K562 (cell line): ENCODE measurements at places on chromosomes 11 and 22.
A peak's percentile ranks its signal among the peaks of the same experiment; 100 is the strongest.

DNA sequence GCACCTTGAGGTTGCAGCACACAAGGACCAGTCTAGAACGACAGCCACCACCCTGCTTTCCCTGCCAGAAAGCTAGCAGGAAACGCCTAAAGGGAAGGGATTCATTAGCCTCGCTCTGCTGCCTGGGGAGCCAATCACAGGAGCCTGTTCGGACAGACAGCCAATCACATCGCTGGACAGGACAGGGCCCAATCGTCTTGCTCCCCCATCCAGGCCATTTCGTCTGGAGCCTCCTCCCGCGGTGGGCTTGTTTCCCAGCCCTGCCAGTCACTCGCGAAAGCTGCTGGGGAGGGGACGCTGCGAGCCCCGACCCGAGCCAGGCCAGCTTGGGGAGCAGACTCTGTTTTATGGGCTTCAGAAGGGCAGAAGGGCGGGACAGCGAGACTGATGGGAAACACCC, 79.8 kb upstream of the NCAM1 start:
- peak; percentile 68 for DNase-seq

DNA sequence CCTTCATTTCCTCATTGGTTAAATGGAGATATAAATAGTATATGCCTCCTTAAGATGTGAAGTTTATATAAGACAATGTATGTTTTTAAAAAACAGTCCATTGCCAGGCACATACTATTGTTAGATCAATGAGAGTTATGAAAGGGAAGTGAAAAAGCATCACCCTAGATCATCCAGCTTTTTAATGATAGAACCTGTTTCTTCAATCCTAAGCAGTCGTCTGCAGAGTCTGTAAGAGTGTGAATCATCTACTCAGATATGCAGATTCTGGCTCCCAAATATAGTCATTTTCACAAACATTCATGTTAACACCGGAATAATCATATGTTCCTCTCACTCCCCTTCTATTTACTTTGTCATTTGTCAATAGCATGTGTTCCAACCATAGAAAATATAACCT, 65.3 kb upstream of the SLN start:
- no peak for DNase-seq

GRCh38 chr11:68199295-68199987, 13.7 kb downstream of the KMT5B start:
- no peak for DNase-seq

- DNase-seq, result no peak
These were observed 188.2 kb upstream of the ANO3 start for GRCh38 chr11:26143566-26144290.

- DNase-seq, result no peak
These were observed 282.1 kb downstream of the BRD1 start for GRCh38 chr22:49545606-49546005.

DNA sequence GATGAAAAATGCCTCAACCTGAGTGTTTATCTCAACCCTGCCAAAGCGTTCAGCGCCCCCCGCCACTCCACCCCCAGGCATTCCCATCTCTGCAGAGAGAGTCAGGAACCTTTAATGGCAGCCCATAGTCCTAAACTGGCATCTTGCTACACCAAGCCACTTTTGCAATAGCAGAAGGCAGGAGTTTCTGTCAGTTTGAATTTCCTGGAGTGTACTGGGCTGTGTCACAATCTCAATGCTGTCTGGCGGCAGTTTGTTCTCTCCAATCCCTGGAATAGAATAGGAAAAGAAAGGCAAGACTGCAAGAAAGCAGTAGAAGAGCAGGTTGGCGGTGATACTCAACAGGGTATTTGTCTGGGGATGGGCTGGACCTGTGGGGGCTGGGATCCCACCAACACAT, 32.9 kb upstream of the FLI1 start:
- DNase-seq, result no peak

- peak; percentile 16 for DNase-seq
These were observed 866 bp downstream of the MED17 start for GRCh38 chr11:93784935-93785360.

DNA sequence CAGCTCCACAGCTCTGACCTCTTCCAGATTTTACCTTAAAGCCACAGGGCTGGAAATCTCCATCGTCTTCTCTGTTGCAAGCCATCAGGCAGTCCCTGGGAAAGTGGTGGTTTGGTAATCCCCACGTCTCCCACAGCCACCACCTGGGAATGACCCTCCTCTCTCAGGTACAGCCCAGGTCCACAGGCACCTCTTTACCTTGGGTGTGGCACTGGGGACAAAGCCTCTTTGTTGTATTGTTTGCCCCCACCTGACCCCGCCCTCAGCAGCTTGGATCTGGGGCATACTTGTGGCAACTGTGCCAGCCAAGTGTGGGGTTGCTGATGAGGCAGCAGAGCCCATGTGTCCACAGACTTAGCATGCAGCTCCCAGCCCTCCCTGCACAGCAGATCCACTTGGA, 77.6 kb downstream of the LRRC32 start:
- DNase-seq, result peak; percentile 1

DNA sequence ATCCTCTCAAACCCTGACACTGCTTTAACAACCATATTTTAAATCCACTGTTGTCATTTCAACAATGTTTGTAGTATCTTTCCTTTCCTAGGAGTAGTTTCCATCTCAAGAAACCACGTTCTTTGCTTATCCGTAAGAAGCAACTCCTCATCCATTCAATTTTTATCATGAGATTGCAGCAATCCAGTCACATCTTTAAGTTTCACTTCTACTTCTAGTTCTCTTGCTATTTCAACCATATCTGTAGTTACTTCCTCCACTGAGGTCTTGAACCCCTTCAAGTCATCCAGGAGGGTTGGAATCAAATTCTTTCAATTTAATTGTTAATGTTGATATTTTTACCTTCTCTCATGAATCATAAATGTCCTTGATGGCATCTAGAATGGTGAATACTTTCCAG, 22.4 kb downstream of the CCDC82 start:
- no peak for DNase-seq

DNA sequence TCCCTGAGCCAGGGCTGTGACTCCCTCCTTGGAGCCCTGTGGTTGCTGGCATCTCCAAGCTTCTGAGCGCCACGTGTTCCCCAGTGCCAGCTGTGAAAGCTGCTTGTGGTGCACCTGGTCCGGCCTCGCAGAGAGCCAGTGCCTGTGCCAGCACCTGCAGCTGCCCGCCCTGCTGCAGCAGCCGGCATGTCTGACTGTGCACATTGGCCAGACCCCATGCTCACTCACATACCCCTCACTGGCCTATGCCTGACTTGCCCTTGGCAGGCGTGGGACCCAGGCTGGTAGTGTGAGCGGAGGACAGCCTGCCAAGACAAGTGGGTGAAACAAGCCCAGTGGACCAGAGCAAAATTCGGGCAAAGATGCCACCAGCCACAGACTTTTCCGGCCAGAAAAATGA, 9.8 kb downstream of the MRPL48 start:
- DNase-seq, result no peak

GRCh38 chr11:84541731-84542340, 1085.3 kb downstream of the DLG2 start:
- no peak for DNase-seq

DNA sequence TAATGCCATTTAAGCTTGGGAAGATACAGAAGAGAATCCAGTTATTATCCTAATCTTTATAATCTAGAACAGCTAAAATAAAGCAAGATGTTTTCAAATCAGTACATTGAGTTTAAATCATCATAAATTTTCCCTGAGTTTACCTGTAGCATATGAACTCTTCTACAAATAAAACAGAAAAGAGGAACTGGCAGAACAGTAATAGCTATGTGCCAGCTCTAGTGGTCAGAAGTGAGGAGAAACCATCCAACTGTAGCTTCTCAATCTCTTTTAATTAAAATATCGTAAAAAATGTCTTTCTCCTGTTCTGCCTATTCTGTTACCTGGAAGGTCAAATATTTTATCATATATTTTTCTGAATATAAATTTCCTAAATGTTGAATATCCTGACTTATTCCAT, 266.9 kb downstream of the SOX6 start:
- DNase-seq, result no peak

GRCh38 chr22:46148816-46149511, 1.4 kb upstream of the PPARA start:
- DNase-seq, result no peak

- no peak for DNase-seq
These were observed 21.9 kb upstream of the PPP2R1B start for GRCh38 chr11:111788051-111788450.

DNA sequence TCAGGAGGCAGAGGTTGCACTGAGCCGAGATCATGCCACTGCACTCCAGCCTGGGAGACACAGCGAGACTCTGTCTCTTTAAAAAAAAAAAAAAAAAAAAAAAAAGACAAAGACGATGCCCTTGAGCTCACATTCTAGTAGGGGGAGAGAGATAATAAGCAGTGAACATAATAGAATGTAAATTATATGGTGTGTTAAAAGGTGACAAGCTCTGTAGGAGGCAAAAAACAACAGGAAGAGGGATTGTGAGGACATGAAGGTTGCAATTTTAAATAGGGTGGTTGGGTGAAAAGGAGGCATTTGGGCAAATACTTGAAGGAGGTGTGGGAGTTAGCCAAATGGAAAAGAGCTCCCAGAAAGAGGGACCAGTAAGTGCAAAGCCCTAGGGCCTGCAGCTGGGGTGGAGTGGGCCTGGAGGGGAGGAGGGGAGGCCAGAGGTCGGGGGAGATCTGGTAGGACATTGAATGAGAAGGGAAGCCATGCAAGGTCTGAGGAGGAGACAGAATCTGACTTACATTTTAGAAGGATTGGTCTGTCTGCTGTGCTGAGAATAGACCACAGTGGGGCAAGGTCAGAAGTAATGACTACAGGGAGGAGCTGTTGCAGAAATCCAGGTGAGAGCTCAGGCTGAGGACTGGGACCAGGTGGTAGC, 26.6 kb downstream of the P2RY2 start:
- DNase-seq, result no peak

DNA sequence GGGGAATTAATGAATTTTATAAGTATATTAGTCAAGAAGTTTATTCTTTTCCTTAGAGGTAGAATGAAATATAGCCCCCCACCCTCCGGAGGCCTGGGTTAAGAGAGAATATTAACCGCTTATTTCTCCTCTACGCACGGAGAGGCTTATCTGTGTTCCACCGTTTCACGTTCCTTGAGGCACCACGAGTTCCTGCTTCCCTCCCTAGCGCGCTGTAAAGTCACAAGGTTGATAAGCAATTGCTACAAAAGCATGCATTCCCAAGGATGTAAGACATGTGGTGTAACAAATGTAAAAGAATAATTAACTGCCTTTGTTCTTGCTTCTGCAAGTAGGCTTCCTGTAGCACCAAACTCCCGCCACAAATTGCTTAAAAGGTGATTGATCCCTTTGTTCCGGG, 1.5 kb upstream of the ANKRD42 start:
- peak; percentile 48 for DNase-seq

DNA sequence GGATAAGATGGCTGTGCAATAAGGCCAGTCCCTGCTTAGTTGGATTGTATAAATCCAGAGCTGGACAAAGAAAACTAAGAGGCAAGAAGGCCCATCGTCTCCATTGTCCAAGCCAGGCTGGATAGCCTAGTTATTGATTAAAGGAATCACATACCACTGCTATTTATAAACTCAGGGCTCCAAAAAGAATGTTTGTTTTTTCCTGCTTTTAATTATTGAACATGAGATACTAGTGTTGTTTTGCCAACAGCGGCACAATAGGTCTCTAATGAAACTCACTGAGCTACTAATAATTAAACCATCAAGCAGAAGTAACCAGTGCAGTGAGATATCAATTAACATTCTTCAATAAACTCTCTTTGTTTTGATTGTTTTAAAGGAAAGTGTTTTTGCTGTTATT, 259.7 kb downstream of the INSC start:
- DNase-seq, result no peak

GRCh38 chr22:45992737-45993136, 15.8 kb upstream of the WNT7B start:
- DNase-seq, result no peak

DNA sequence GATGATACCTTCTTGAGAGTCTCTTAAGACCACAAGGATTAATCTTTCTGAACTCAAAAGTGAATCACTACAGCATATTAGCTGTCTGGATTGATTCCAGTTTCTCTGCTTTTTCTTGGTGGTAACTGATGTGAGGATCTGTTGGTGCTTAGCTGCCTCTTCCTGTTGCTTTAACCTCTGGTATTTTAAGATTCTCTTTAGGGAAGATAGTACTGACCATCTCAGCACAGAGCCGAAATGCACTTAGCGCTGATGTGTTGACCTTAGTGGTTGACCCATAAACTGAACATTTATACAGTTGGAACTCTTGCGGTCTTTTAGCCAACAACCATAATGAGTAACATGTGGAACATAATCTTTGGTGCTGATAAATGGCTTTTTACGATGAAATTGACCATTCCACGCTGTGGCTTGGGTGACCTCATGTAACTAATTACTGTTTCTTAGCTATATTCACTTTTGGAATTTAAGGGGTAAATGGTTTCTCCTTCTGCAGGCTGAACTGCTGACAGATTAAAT, 33.7 kb downstream of the APLP2 start:
- DNase-seq, result no peak

DNA sequence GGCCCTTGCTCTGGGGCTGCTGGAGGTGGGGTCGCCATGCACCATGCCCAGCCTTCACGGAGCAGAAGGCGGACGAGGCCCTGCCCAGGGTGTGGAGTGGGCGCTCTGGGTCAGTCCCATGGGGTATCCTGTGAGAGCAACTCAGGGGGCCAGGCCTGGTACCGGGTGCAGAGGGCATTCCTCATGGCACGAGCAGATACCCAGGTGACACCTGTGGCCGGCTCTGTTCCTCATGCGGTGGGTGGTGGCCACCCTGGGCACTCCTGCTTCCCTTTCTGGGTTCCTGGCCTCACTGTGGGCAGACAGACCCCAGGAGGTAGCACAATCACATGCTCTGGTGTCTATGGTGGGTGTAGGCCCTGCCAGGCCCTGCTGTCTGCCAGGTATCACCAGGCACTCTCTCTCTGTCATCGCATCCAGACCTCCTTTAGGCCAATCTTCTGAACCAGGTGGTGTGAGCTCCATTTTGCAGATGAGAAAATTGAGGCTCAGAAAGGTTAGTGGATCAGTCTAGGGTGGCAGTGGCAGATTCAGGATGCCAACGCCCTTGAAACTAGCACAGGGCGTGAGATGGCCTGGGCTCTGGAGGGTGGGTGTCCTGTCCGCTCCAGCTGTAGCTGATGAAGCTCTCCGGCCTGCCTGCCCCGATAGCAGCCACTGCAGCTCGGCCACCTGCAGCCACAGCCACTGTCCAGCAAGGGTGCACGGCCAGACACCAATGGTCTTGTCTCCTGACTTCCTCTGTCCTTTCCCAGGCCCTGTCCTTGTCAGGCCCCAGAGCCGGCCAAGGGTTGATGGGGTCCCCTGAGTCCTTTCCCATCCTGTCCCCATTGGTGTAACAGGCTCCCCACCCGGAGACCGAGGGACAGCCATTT, 15.1 kb downstream of the DGKZ start:
- DNase-seq, result no peak

- DNase-seq, result no peak
These were observed 225.6 kb downstream of the TMEM135 start for GRCh38 chr11:87263264-87263838.

GRCh38 chr11:93059117-93059957, 89.9 kb downstream of the MTNR1B start:
- no peak for DNase-seq

DNA sequence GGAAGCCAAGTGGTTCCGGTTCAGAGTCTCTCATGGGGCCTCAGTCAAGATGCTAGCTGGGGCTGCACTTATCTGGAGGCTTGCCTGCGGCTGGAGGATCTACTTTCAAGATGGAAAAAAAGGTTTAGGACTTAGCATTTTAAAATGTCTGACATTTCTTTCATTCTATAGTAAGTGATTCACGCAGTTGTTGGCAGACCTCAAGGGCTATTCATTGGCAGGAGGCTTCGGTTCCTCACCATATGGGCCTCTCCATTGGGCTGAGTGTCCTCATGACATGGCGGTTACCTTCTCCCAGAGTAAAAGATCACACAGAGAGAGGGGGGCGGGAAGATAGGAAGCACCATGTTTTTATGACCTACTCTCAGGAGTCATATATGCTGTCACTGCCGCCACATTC, 298.0 kb upstream of the PLET1 start:
- no peak for DNase-seq
